ENCODE measurements at places on chromosomes 7 and 10. TPM values are rescaled to one million over a fixed set of nuclear protein-coding genes. Genes with fewer than 3 reads are reported as not detected.

Gene NOS3
- total RNA-seq, result 4.0 TPM

GRCh38 chr10:95836610-95837355, 71.0 kb upstream of the CC2D2B start:
- H3K4me1 ChIP-seq, result peaks cover 34% of the 10 kb centered on the region
- H3K4me3 ChIP-seq, result no peak overlapping the region
- no peak overlapping the region for H3K27ac ChIP-seq
- H3K27me3 ChIP-seq, result no peaks in the 10 kb centered on the region

DNA sequence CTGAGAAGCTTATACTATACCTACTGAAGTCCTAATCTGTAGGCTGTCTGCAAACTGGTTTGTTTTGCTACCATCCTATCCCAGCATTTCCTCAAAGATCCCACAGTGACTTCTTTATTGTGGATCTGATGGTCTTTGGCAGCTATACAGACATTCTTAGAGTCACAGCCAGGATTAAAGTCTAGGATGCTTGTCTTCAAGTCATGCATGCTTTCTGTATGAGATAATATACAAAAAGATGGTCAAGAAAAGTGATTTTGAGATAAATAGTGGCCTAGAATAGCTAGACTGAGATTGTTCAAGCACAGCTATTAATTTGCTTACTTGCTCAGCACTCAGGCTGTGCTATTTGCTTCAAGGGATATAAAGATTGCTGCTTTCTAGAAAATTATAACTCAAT, 454.4 kb downstream of the AUTS2 start:
- no peak overlapping the region for H3K4me3 ChIP-seq
- H3K27me3 ChIP-seq, result no peaks in the 10 kb centered on the region

Gene GPR15LG
- total RNA-seq, result not detected

Gene CALU
- 18.4 TPM for total RNA-seq

- no peak overlapping the region for H3K27ac ChIP-seq
- DNase-seq, result no peak
- H3K36me3 ChIP-seq, result no peaks in the 10 kb centered on the region
- no peaks in the 10 kb centered on the region for H3K27me3 ChIP-seq
Measured at GRCh38 chr10:130713135-130713534, 576.9 kb downstream of the GLRX3 start.

- H3K4me1 ChIP-seq, result no peaks in the 10 kb centered on the region
- no peak overlapping the region for H3K4me3 ChIP-seq
- no peaks in the 10 kb centered on the region for H3K36me3 ChIP-seq
- DNase-seq, result peak; percentile 7
Measured at GRCh38 chr7:18590744-18591340, 95.3 kb downstream of the HDAC9 start.

DNA sequence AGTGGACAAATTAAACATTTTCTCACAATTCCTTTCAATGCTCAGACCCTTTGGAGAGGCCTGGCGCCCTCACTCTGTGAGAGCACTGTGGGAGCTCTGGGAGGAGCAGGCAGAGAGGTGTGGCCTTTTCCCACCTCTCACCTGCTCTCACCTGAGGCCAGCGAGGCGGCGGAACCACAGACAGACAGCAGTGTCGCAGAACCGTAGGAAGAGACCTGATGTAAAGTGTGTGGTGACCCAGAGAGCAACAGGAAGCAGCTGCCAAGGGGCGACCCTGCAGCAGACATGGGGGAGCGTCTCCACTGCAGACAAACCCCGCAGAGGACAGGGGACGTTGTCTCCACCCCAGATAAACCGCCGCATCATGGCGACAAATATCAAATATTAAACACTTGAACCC, 15.6 kb upstream of the PARP12 start:
- H3K4me1 ChIP-seq, result no peaks in the 10 kb centered on the region
- no peak for DNase-seq
- H3K27ac ChIP-seq, result no peak overlapping the region
- H3K4me3 ChIP-seq, result no peak overlapping the region

GRCh38 chr10:132876993-132877431, 65.4 kb downstream of the CFAP46 start:
- DNase-seq, result no peak
- no peak overlapping the region for H3K27ac ChIP-seq
- no peaks in the 10 kb centered on the region for H3K4me1 ChIP-seq
- H3K4me3 ChIP-seq, result no peak overlapping the region

GRCh38 chr7:123433665-123434064, 100.7 kb downstream of the IQUB start:
- no peak for DNase-seq
- H3K27ac ChIP-seq, result no peak overlapping the region
- H3K27me3 ChIP-seq, result no peaks in the 10 kb centered on the region
- H3K4me1 ChIP-seq, result no peaks in the 10 kb centered on the region
- no peaks in the 10 kb centered on the region for H3K36me3 ChIP-seq
- no peak overlapping the region for H3K4me3 ChIP-seq

All from CD4-positive, alpha-beta memory T cell (primary cell).